ENCODE measurements at places on chromosomes 3 and 15.

DNA sequence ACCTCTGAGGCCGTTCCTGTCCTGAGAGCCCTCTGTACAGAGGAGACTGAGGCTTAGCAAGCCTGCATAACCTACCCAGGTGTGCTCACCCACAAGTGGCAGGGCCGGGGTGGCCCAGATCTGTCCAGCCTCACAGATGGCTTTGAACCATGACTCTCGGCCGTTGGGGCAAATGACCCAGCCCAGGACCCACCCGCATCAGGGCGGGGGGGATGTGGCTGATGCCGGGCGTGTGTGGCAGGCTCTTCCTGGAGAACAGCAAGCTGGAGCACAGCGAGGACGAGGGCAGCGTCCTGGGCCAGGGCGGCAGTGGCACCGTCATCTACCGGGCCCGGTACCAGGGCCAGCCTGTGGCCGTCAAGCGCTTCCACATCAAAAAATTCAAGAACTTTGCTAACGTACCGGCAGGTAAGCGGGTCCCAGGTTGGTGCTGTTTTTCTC is 133.5 kb downstream of the LRRK1 start:
- no peak for DNase-seq

GRCh38 chr3:54703923-54704322 is 223.9 kb downstream of the LRTM1 start:
- DNase-seq: no peak

- no peak for DNase-seq
Observed at GRCh38 chr3:101835676-101836075, 13.6 kb upstream of the NFKBIZ start.

DNA sequence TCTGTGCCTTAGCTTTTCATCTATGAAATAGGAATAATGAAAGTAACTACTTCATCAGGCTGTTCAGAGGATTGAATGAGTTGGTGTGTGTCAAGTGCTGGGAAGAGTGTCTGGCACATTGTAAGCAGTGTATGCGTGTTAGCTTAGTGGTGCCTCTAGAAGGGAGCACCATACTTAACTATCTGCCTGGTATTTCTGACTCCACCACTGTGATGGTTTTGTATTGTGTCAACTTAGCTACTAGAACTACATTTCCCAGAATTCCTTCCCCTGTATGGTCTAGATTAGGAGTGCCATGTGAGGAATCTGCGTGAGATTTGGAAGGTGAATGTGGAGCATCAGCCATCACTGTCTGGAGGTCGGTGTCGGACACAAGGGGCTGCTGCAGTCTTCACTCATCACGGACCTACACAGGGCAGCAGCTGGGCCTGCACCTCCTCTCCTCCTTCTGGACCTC is 115.4 kb upstream of the GALNT15 start:
- DNase-seq: no peak

GRCh38 chr3:157132936-157133335 is 27.0 kb downstream of the CCNL1 start:
- no peak for DNase-seq

GRCh38 chr3:37899101-37899707 is 37.5 kb downstream of the CTDSPL start:
- DNase-seq: peak; percentile 56

Measured in activated T-cell treated with anti-CD3 and anti-CD28 coated beads, Interleukin-2, amount 50 U/mL, for 72 hours (primary cell).